ENCODE measurements at places on chromosomes 2 and 18.
A peak's percentile ranks its signal among the peaks of the same experiment; 100 is the strongest.

GRCh38 chr2:229641676-229642075, 72.7 kb downstream of the DNER start:
- no peak for DNase-seq

- DNase-seq, result peak; percentile 93
These were observed 12.8 kb upstream of the PLA2R1 start for GRCh38 chr2:160075171-160075570.

- peak; percentile 29 for DNase-seq
These were observed 918.1 kb upstream of the LRATD1 start for GRCh38 chr2:13714466-13714865.

DNA sequence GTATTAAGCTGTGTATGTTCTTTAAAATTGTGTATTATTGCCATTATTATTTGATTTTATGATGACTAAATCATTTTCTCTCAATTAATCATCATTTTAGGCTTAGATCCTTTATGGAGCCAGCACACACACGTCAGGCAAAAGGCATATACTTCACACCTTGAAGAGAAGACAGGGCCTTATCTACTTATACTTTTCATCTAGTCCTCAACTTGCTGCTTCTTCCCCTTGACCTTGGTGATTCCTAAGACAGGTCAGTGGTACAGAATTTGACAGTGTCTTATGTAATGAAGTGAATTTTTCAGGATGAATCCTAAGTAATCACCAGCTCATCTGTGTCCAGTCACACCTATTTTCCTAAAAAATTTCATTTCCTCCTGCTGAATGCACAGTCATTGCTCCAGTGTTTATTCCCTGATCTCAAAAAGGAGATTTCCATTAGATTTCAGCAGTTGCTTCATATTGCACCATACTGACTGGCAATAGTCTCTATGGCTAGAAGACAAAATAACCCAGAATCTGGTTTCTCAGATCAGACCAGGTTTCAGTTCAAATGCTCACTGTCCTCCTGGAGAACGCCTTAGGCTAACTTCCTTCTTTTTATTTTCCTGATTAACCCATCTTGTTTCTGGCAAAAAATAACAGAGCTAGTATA, 235.7 kb downstream of the PTH2R start:
- DNase-seq, result no peak

Data from astrocyte (in vitro differentiated cells and primary cell).